ENCODE measurements at places on chromosomes 11 and 22.

DNA sequence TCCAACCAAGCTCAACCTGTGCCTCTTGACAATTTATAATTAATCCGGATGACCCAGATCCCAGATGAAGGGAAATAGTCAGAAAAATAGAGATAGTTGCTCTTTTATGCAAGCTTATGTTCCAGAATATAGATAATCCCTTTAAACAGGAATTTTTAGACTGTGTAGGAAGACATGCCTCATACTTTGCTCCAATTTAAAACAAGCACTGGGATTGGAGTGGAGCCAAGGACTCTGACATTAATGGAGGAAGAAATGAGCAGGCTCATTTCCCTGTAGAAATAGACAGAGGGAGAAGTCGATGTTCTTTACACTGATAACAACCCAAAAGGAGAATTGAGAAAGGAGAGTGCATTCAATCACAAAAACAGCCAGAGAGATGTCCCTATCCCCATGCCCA lies 70.1 kb upstream of the LRRC55 start:
- no peaks in the 10 kb centered on the region for H3K36me3 ChIP-seq
- no peak for DNase-seq
- H3K27ac ChIP-seq = no peak overlapping the region
- no peaks in the 10 kb centered on the region for H3K4me1 ChIP-seq
- no peaks in the 10 kb centered on the region for H3K27me3 ChIP-seq
- no peak overlapping the region for H3K4me3 ChIP-seq

GRCh38 chr11:41377709-41378394 lies 81.6 kb downstream of the LRRC4C start:
- H3K36me3 ChIP-seq = no peaks in the 10 kb centered on the region
- no peaks in the 10 kb centered on the region for H3K27me3 ChIP-seq
- H3K27ac ChIP-seq = no peak overlapping the region
- no peak for DNase-seq

DNA sequence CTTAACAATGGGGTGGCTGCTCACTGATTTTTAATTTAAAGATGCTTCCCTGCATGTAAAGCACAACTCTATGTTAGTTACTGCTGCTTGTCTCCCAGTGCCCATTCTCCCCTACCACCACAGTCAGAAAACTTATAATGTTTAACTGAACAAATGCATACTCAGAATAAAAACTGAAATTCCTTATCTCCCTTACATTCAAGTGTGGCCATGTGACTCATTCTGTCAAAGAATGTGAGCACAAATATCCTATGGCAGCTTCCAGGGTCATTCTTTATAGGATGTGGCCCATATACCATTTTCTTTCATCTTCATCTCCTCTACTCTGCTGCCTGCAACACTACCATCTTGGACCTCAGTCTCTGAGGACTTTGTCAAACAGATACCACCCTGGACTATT lies 374.8 kb downstream of the DYNC2H1 start:
- H3K36me3 ChIP-seq = no peaks in the 10 kb centered on the region
- H3K4me1 ChIP-seq = no peaks in the 10 kb centered on the region
- H3K4me3 ChIP-seq = no peak overlapping the region
- DNase-seq = no peak
- H3K27ac ChIP-seq = no peak overlapping the region

DNA sequence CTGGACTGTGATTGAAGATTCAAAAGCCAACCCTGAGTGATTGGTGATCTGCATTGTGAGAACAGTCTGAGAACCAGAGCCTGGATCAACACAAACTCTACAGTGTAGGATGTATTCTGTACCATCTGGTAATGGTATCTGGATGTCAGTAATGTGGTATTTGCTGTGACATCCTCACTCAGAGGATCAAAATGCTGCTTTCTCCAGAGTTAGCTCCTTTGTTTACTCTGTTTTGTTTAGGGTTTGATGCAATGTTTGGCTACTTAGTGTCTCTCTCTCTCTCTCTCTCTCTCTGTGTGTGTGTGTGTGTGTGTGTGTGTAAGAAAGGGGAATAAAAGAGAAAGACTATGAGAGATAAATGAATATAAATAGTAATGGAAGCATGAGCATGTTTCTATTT lies 24.3 kb downstream of the CASP4 start:
- H3K4me3 ChIP-seq = no peak overlapping the region
- no peak overlapping the region for H3K27ac ChIP-seq
- no peaks in the 10 kb centered on the region for H3K4me1 ChIP-seq
- H3K36me3 ChIP-seq = peaks cover 44% of the 10 kb centered on the region
- no peaks in the 10 kb centered on the region for H3K27me3 ChIP-seq

DNA sequence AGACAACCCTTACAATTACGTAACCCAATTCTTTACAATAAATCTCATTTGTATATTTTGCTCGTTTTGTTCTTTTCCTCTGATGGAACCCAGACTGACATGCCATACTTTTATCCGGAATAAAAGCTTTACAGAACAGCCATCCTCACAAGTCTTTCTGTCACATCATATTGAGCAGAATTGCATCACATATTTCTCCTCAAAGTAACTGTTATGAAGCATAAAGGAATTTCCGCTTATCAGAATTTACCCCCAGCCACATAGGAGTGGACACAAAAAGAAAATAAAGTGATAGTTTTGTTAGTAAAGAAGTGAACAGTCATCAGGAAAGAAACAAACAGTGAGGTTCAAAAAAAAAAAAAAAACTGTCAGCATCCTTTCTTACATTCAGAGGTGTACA lies 539.5 kb upstream of the LUZP2 start:
- H3K4me1 ChIP-seq = no peaks in the 10 kb centered on the region

DNA sequence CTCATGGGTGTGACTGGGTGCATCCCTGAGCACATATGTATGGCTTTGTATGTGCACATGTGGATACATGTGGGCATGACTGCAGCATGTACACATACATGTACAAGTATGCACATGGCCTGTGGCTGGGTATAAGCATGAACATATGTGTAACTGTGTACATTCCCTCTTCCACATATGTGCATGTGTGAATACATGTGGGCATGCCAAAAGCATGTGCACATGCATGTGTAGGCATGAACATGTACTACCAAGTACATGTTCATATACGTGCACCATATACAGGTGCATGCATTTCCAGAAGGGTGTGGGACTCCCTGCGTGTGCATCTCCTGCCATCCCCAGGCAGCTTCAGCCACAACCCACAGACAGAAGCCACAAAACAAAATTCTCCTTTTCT lies 208.2 kb downstream of the MN1 start:
- H3K27me3 ChIP-seq = no peaks in the 10 kb centered on the region
- no peak overlapping the region for H3K4me3 ChIP-seq
- DNase-seq = no peak
- H3K27ac ChIP-seq = no peak overlapping the region
- H3K4me1 ChIP-seq = no peaks in the 10 kb centered on the region

DNA sequence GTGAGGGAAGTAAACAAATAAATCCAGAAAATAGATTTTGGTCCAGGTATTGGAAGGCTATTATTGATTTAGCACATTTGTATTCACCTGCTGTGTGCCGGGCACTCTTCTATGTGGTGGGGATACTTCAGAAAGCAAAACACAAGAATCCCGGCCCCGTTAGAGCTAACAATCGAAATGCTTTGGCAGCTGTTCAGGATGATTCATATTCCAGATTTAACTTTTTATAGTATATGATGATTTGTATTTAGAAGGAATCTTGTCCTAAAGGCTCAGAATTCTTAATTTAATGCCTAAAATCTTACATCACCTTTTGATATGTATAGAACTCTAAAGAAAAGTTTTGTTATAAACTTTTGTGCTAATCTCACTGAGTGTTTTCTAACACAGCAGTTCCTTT lies 28.0 kb downstream of the ZC3H12C start:
- DNase-seq = no peak
- no peak overlapping the region for H3K4me3 ChIP-seq
- H3K36me3 ChIP-seq = peaks cover 2% of the 10 kb centered on the region
- H3K27ac ChIP-seq = no peak overlapping the region

DNA sequence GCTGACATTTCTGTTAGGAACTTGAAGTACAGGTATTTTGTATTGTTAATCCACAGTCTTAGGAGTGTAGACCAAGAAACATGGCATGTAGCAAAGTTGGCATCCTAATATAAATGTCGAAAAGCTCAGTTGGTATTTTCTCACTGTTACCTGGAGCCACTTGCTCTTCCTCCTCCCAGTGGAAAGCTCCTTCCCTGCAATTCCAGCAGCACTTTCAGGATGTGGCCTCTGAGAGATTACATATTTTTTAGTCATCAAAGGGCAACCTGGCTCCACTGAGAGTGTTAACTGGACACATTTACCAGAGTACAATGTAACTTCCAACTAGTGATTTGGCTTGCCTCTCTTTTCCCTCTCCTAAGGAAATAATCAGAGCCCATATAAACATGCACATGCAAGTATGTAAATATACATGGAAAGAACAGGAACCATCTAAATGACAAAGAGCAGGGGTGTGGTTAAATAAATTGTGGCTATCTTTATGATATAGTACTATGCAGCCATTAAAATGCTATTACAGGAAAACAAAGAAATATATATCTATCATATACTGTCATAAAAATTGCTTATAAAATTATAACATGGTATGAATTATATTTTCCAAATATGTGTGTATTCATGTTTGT lies 14.3 kb upstream of the EED start:
- H3K4me3 ChIP-seq = no peak overlapping the region
- peaks cover 14% of the 10 kb centered on the region for H3K4me1 ChIP-seq
- no peak for DNase-seq
- H3K36me3 ChIP-seq = no peaks in the 10 kb centered on the region
- H3K27me3 ChIP-seq = no peaks in the 10 kb centered on the region

DNA sequence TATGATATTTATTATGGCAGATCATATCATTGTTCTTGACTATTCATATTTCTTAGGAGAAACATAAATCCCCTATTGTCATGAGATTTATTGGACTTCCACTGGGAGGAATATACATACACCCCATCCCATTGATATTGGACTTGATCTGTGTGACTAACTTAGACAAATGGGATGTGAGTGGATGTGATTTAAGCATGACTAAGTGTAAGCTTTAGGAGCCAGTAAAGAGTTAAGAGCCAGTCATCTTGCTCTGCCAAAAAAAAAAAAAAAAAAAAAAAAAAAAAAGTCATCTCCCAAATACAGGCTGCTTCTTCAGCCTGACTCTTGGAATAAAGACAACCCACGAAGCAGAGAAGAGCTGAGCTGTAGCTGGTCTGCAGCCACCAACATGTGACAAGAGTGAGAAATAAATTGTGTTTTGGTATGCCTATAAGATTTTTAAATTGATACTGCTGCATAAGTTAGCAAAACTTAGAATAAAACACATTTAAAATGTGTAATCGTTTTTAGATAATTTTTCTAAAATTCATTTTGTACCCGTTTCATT lies 595.0 kb upstream of the LRRC4C start:
- no peaks in the 10 kb centered on the region for H3K36me3 ChIP-seq
- no peaks in the 10 kb centered on the region for H3K27me3 ChIP-seq
- DNase-seq = no peak
- no peak overlapping the region for H3K4me3 ChIP-seq
- H3K27ac ChIP-seq = no peak overlapping the region
- H3K4me1 ChIP-seq = no peaks in the 10 kb centered on the region

DNA sequence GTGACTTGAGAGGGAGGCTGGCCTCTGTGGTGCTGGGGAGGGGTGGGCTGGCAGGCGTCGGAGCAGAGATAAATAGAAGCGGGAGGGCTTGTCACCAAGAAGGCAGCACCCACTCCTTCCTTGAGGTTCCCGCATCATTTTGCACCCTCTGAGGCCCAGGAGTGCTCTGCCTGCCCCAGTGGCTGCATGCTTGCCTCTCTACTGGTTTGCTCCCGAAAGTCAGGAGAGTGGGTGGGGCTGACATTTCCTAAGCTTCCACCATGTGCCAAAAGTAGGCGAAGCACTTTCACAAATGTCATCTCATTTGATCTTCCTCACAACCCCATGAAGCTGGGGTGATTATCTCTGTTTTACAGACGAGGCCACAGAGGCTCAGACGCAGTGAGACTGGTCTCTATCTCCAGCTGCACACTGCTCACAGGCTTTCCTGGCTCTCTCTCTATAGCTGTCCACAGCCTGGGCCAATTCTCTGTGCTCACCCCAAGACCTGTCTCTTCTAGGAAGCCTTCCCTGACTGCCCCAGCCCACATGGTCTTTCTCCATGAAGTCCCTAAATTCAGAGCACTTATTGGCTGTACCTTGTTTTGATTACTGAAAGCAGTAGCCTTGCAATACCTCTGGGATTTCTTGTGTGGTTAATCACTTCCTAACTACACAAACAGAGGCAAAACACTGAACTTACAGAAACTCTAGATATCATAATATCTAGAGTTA lies 2.6 kb upstream of the UCP3 start:
- no peak for DNase-seq
- no peaks in the 10 kb centered on the region for H3K4me1 ChIP-seq
- H3K36me3 ChIP-seq = no peaks in the 10 kb centered on the region
